ENCODE measurements at places on chromosomes 16 and 17.

DNA sequence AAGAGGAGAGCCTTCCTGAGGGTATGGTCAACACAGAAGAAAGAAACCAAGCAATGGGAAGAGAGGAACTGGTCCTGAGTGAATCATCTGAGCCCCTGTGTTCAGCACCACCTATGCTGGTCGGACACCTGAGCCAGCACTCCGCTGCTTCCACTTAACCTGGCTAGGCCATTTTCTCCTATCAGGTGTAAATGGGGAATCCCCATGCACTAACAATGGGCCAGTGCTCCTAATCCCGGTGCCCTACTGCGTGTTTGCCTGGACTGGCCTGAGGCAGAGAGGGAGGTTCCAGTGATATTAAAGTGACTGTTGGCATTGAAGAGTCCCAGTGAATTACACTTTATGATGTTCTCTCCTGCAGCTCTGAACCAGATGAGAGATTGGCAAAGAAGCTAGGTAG lies 34.4 kb upstream of the XYLT2 start:
- DNase-seq = no peak

DNA sequence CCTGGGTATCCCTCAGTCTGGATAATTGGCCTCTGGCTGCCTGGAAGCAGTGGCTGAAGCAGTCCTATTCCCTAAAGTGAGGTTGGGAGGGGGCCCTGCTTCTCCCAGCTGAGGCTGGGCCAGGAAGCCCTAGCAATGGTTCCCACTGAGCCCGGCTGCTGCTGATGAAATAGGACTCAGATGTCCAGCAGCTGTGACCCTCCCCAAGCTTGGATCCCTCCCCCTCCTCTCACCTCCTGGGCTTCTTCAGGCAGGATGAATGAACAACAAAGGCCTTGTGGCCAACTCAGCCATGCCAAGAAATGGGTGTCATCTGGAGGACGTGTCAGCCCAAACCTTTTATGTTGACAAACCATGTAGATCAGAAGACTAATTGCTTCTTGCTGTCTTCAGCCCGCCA lies 42.0 kb downstream of the AXIN2 start:
- DNase-seq = no peak

- no peak for DNase-seq
Measured at GRCh38 chr17:77961741-77962140, 3.2 kb downstream of the TNRC6C start.

DNA sequence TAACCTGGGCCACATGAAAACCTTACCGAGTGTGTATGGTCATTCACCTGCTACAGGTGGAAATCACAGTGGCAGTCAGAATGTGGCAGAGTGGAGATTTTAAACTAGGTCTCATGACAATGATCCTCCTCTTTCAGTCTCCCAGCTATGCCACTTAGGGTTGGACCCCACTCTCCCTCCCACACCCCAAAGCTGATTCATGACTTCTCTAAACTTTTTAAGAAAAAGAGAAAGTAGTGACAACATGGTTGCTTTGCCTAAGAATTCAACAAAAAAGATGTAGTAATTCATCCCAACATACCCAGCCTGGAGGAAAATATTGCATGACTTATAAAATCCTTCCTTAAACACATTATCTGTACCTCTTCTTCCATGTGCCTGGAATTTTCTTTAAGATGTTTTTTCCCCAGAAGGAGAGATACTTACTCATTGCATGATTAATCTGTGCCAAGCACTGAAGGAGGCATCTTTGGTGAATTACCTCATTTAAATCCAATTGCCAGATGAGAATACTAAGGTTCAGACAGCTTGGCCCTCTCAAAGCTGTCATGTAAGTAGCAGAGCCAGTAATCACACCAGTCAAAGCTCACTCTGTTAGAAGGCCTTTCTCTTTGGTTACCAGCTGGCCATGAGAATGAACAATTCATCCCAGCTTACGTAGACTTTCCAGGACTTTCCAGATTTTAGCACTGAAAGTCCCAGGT lies 119.9 kb downstream of the COPRS start:
- peak; percentile 71 for DNase-seq

Data from fibroblast of pulmonary artery (primary cell).